ENCODE measurements at places on chromosomes 3 and 15.
A peak's percentile ranks its signal among the peaks of the same experiment; 100 is the strongest.

DNA sequence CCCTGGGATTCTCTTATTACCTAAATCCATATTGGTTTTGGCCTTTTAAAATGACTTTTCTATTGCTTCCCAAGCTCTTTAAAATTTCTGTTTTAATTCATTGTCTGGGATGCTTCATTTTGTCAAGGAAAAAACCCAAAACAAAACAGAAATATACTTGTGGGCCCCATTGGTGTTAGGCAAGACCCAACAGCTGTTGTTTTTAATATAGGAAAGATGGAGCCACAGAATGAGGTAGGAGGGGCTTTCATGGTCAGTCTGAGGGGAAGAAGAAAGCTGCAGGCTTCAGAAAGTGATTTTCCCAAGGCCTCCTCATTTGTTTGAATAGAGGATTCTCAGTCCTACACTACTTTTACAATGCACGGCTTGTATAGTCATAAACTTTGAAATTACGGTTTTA is 180.5 kb downstream of the MCTP2 start:
- DNase-seq: no peak

GRCh38 chr15:43285609-43286037 is 18.9 kb upstream of the TGM5 start:
- peak; percentile 49 for DNase-seq

GRCh38 chr3:154775821-154776548 is 304.1 kb upstream of the MME start:
- DNase-seq: no peak

DNA sequence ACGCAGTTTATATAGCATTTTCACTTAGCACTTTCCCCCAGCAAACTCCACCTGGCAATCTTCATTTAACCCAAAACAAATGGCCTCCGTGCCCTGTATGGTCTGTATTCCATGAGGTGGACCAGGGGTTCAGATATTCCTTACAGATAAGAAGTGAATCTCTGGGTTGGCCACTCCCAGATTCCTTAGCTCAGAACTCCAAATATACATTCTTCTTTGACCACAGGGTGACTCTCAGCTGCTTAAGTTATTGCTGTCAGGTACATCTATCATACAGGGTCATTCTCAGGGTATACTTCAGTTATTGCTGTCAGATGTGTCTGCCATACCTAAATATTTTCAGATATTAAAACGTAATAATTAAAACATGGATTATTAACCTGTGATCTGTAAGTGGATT is 229.8 kb downstream of the TBL1XR1 start:
- no peak for DNase-seq

DNA sequence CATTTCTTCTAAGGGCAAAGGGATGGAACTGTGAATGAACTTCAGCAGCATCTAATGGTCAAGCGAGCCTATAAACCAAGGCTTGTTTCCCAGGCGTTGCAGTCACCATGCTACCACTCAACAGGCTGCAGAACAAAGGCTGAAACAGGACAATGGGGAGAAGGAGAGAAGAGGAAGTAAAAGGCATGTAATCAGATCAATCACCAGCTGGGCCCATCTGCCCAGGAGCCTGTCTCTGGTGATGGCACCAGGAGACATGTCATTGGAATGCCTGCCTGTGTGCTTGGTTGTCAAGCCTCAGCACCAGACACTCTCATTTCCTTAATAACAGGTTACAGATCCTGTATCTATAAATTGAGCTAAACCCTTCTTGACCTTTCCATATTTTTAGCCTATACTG is 81.7 kb upstream of the UMPS start:
- DNase-seq: no peak

GRCh38 chr3:67357610-67358458 is 296.6 kb downstream of the SUCLG2 start:
- peak; percentile 88 for DNase-seq

Data from NCI-H524 (cell line).